Peyer's patch (tissue), 4 donors: ENCODE measurements at places on chromosomes 1 and 21. TPM values are rescaled to one million over a fixed set of nuclear protein-coding genes. Genes with fewer than 3 reads are reported as not detected.

TTLL7 gene
- total RNA-seq, result 16.5 TPM

SAMSN1 gene
- 2.3 TPM for total RNA-seq

GRCh38 chr1:116418091-116418830, 45.2 kb downstream of the ATP1A1 start:
- H3K4me1 ChIP-seq, result peaks cover 6% of the 10 kb centered on the region
- peak overlapping the region; percentile 75 for H3K4me3 ChIP-seq
- DNase-seq, result peak; percentile 90

PPFIA4 gene
- total RNA-seq, result 1.8 TPM

DNA sequence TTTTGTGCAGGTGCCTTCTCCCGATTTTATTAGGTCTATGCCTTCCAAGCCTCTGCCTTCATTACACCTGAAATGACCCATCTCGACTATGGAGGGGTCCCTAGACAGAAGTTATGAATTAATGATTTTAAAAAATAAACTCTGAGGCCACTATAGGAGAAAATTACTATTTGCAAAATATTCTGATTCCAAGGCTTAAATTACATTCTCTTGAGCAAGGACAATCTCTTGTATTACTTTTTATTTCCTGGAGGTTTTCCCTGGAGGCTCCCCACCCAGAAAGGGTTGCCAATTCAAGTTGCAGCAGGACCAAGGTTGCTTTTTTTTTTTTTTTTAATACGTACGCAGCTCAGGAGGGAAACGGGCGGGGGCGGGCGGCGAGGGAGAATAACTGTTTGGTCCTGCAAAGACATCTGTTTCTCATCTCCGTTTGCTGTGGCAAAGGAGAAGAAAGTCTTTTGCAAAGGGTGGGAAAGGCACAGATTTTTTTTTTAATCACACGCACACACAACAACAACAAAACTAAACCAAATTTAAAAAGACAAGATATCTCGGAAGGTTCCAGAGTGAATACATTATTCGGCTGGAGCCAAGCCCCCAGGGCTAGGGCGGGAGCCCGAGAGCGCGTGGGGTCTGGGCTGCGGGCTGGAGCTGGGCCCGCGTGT, 618 bp upstream of the SERTAD4 start:
- peak overlapping the region; percentile 62 for H3K4me3 ChIP-seq
- no peak for DNase-seq
- no peaks in the 10 kb centered on the region for H3K36me3 ChIP-seq
- H3K4me1 ChIP-seq, result peaks cover 4% of the 10 kb centered on the region
- no peak overlapping the region for H3K27ac ChIP-seq

DNA sequence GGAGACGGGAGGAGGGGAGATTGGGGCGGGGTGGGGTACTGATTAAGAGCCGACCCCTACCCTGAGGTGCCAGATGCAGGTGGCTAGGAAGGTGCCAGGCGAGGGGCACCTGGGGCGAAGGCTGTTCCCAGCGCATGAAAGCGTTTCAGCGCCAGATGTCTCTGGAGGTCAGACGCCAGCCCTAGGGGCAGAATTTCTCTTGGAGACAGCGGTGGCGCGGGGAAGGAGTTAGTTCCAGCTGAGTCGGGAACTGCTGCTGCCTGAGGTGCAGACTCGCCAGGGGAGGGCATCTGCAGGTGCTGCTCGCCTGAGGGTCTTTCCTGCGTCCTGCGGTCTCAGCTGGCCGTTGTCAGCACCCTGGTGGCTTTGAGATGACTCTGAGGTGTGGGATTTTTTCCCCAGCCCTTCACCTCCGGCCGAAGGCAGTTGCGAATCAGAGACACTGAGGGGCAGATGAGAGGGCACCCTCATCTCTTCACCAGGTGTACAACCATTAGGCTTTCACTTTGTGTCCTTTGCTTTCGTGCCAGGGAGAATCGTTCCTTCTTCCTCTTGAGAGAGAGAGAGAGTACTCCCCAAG, 539 bp downstream of the CGN start:
- no peaks in the 10 kb centered on the region for H3K27me3 ChIP-seq
- H3K36me3 ChIP-seq, result no peaks in the 10 kb centered on the region
- peak; percentile 70 for DNase-seq
- H3K27ac ChIP-seq, result peak overlapping the region; percentile 95
- H3K4me3 ChIP-seq, result peak overlapping the region; percentile 75

DNA sequence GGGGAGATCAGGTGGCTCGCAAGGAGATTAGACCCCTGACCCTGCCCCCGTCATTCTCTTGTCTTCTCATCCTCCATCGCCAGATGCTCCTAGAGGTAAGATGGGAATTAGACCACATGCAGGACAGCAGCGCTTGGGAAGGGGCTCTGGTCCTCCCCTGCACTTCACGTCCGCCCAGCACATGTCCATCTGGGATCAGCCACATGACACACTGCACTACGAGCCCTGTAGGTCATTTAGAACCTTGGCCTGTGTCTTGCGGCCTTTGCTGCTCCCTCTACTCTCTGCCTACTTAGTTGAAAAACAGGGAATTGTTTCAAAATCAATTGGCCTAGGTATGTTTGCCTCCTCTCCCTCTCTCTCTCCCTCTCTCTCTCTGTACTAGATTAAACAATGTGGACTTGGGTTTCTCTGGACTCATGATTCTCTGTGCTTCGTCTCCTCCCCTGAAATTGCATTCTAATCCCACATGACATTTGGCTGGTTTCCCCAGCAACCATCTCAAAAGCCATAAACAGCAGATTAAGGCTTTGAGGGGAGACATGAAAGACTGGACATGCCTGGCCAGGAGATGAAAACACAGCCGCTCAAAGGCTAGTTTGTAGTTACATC, 3.8 kb upstream of the NCMAP start:
- no peaks in the 10 kb centered on the region for H3K36me3 ChIP-seq
- no peak overlapping the region for H3K27ac ChIP-seq
- H3K4me3 ChIP-seq, result no peak overlapping the region

DNA sequence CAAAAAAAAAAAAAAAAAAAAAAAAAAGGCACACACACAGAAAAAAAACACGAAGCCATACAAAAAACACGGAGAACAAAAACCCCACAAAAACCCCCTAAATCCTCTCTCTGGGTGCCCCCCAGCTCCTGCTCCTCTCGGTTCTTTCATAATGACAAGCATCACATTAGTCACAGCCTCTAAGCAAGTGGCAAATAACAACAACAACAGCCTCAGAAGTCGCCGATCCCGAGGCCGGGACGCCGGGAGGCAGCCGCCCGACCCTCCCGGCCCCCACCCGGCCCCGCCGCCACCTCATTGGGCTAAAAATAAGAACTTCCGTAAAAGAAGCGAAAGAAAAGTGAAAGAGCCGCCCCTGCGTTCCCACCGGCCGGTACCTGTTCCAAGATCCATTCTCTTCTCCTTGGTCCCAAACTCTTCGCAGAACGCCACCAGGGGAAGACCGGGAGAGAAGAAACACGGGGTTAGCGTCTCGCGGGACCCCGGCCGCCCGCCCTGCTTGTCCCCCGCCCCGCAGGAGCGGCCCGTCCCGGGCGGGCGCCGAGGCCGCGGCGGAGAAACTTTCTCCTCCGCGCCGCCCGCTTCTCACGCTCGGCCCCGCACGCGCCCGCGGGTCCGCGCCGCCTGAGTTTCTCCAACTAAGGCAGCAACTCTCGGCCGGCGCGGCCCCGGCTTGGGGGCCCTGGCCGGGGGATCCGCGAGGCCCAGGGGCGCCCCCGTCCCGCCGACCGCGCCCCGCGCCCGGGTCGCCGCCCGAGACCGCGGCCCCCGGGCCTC, 102.8 kb downstream of the CASZ1 start:
- H3K27ac ChIP-seq, result peak overlapping the region; percentile 98
- no peaks in the 10 kb centered on the region for H3K36me3 ChIP-seq
- H3K4me3 ChIP-seq, result peak overlapping the region; percentile 94
- no peaks in the 10 kb centered on the region for H3K27me3 ChIP-seq

DNA sequence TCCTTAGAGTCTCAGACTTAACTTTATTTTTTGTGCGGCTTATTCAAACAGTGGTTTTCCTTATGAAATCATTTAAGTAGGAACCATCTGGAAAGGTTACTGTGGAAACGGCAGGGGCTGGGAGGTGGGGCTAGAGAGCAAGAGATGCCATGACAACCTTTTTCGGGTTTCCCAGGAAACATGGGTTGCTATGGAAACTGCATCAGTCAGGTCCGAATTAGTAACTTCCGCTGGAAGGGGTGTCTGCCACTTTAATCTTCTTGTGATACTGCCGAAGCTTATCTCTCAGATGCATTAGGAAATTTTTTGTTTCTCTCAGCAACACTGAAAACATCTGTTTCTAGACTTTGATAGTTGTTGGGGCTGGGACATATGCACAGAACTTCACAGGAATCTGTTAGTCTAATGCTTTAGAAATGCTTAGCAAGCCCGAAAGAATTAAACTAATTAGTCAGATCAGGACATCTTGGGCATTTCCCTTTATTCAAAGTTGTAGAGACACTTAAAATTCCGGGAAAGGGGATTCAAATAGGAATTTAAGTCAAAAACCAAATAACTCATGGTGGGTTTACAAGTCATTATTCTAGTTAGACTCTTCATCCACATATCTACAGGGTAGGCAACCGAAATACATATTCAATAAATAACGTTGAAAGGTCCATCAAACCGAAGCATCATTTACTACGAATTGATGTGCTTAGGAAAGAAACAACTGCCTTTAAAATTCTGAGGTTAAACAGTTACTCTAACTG, 2.6 kb downstream of the KCNA3 start:
- H3K4me3 ChIP-seq, result peak overlapping the region; percentile 63
- no peaks in the 10 kb centered on the region for H3K4me1 ChIP-seq
- H3K36me3 ChIP-seq, result no peaks in the 10 kb centered on the region
- DNase-seq, result peak; percentile 67
- H3K27ac ChIP-seq, result peak overlapping the region; percentile 91

- no peaks in the 10 kb centered on the region for H3K36me3 ChIP-seq
- no peak for DNase-seq
- no peak overlapping the region for H3K27ac ChIP-seq
These were observed 38.3 kb downstream of the PRDM15 start for GRCh38 chr21:41840880-41841279.

GRCh38 chr1:20192364-20192763, 6.0 kb upstream of the PLA2G2C start:
- no peaks in the 10 kb centered on the region for H3K4me1 ChIP-seq
- H3K27ac ChIP-seq, result peak overlapping the region; percentile 37

DNA sequence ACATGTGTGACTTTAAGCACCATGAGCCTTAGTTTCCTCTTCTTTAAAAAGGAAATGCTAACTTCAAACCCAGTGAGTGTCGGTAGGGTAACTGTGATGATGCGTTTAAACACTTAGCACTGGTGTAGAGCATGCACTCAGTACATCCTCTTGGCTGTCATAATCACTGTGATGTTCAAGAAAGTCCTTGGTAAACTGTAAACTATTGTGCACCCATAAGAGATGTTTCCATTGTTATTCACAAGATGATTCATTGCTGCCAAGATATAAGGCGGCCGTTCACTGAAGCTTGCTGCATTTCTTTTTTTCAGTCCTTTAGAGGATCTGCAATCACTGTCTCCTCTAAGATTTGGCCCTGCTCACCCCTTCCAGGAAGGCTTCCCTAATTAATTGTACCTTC, 61.8 kb upstream of the DAB1 start:
- no peaks in the 10 kb centered on the region for H3K27me3 ChIP-seq
- H3K36me3 ChIP-seq, result no peaks in the 10 kb centered on the region
- H3K4me1 ChIP-seq, result no peaks in the 10 kb centered on the region
- no peak overlapping the region for H3K4me3 ChIP-seq
- no peak overlapping the region for H3K27ac ChIP-seq

RHOU gene
- total RNA-seq, result 43.6 TPM
